Parietal lobe (tissue), 2 donors: ENCODE measurements at places on chromosomes 4 and X. TPM values are rescaled to one million over a fixed set of nuclear protein-coding genes. Genes with fewer than 3 reads are reported as not detected.

The PQBP1 gene
- 34.7 TPM for total RNA-seq

The ATP1B4 gene
- not detected for total RNA-seq

The PAGE1 gene
- not detected for total RNA-seq

The PLAC8 gene
- total RNA-seq: not detected

The TMEM35A gene
- total RNA-seq: 67.3 TPM

The DOK7 gene
- 0.63 TPM for total RNA-seq
